ENCODE measurements at places on chromosomes 6 and 20.

- no peak for DNase-seq
Measured at GRCh38 chr6:144559865-144560593, 274.9 kb downstream of the UTRN start.

DNA sequence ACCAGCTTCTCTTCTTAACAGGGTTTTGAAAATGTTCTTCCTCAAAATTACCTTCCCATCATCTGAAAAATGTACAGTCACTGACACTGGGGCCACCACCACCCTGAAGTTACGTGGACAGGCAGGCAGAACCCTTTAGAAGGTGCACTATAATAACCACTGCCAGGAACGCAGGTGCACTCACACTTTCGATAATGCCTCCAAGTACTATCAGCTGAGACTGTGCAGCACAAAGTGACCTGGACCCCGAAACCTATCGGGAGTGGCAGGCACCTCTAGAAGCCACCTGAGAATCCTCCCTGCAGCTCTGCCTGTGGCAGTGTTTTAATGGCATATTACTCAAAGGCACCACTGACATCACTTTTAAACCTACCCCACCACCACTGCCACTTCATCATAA, 66.4 kb downstream of the TRERF1 start:
- DNase-seq: no peak

DNA sequence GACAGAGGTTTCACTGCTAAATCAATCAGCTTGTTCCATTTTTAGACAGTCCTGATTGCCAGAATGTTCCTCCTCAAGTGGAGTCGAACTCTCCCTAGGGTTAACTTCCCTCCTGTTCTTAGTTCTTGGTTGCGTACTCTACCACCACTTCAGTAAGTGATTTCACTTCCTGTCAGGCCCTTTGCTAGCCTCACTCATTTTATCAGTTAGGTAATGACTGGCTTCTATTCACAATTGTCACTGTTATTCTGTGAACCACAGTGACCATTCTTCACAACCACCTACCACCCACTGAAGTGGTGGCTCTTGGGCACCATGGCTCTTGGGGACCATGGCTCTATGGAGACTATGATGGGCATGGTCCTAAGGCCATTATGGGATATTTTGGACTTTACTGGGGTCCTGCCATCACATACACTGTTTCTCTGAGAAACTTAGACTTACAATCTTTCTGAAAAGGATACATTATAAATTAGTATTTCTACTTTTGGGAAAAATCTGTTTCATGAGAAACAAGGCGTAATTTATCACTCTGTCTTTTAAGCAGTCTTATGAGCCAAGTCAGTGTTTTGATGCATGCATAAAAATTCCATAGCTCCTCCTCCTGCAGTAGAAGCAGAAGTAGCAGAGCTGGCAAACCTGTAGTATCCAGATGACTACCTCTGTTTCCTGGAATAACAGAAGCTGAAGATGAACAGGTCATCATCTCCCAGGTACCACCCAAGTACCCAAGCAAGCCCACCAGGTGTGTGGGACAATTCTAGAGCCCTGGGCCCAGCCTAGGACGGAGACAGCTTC, 66.3 kb downstream of the ATXN1 start:
- no peak for DNase-seq

- DNase-seq: no peak
Measured at GRCh38 chr6:105458551-105458950, 55.7 kb upstream of the PREP start.

DNA sequence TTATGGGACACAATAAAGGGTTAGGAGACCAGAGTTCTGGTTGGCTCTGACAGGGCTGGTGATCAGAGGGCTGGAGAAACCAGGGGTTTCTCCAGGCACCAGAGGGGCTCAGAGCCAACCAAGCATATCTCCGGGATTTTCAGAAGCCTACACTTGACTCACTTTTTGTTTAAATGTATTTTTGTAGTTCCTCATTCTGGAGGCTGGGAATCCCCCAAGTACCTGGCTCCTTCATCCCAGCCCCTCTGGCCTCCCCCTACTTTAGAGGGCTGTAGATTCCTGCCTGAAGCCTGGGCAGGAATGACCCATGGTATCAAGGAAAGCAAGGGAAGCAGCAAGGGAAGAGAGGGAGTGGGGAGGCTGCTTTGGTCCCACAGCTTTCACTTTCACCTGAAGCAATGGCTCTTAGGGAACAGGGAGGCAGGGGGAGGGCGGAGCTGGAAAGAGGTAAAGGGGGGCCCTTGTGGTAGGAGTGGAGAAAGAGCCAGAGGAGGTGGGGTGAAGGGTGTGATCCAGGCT, 973 bp downstream of the CD40 start:
- DNase-seq: no peak

- peak; percentile 65 for DNase-seq
Measured at GRCh38 chr6:37566111-37566949, 66.6 kb upstream of the CCDC167 start.

- peak; percentile 73 for DNase-seq
Measured at GRCh38 chr6:43455531-43456428, at the start of gene DLK2. Gene DLK2 (minus strand): TSS chr6:43455548. CDS start chr6:43454825, 723 bp downstream.

DNA sequence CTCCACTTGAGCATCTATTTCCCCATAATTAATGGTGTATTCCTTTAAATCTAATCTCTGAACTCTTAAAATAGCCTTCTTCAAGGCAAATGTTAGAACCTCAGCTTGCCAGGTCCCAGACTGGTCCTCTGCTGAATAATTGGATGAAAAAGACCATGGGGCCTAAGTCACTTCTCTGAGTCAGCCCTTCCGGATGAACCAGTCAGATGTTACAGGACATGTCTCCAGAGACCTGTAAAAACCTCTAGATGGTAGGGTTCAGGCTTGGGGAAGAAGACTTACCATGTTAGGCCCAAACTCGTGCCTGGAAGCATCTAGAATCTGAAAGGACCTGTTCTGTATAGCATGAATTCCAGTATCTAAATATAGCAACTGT, 97.3 kb downstream of the CDKAL1 start:
- no peak for DNase-seq

GRCh38 chr20:59992526-59993084, 34.4 kb downstream of the CDH26 start:
- DNase-seq: no peak

- peak; percentile 6 for DNase-seq
Measured at GRCh38 chr6:100099189-100100074, 105.4 kb upstream of the MCHR2 start.

DNA sequence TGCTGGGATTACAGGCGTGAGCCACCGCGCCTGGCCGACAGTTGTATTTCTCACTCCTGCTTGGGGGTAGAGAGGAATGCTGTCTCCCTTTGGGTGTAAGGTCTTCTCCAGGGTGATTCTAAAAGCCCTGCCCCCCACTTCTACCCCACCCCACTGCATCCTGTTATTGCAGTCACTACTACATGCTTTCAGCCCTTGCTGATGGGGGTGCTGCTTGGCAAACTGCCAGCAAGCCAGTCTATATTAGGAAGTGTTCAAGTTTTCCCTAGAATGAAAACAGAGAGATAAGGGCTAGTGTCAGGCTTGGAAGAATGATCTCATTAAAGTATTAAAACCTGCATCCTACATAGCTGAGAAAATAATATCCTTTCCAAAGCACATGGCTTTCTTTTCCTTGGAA, 31.3 kb downstream of the TTI1 start:
- DNase-seq: no peak

GRCh38 chr6:145090801-145091585, 644.3 kb downstream of the EPM2A start:
- DNase-seq: no peak

- no peak for DNase-seq
Measured at GRCh38 chr6:36955136-36955535, 598 bp downstream of the PI16 start.

DNA sequence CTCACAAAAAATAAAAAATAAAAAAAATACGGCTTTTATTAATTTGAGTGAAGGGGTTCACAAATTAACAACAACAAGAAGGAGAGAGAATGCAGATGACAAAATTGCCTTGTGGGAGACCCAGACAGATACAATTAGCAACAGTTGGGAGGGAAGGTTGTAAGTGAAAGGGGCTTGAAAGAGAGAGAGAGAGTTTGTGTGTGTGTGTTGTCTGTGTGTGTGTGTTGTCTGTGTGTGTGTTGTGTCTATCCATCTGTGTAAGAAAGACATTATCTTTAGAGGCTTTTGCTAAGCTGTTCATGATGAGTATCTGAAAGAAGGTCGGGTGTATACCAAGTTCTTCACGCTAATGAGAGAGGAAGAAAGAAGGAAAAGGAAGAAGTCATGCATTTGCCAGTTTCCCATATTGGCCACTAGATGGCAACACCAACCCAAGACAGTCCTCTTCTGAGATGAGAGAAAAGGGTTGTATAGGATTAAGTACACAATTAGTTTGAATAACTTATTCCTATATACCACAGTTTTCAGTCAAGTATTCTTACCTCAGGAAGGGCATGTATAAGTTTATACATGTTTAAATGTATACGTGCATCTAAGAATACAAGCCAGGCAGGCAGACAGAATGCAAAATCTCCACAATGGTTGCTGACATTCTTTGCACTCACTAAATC, 63.7 kb upstream of the CD2AP start:
- DNase-seq: peak; percentile 52

- no peak for DNase-seq
Measured at GRCh38 chr20:32281711-32282110, 4.3 kb downstream of the KIF3B start.

DNA sequence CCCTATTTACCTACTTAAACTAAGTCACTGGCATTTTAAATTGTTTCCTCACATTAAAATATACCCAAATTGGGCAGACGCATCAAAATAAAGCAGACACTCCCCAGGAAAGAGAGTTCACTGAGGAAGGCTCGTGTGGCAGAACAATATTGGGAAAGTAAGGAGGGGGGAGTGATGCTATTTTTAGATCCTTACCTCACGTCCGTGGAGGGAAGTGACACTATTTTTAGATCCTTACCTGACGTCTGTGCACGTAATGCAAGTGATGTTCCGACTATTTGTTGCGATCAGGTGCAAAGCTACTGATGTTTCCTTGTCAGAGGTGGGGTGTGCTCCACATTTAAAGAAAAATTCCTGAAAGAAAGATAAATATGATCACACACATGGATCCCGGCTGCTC, 699.2 kb upstream of the AGPAT4 start:
- no peak for DNase-seq

DNA sequence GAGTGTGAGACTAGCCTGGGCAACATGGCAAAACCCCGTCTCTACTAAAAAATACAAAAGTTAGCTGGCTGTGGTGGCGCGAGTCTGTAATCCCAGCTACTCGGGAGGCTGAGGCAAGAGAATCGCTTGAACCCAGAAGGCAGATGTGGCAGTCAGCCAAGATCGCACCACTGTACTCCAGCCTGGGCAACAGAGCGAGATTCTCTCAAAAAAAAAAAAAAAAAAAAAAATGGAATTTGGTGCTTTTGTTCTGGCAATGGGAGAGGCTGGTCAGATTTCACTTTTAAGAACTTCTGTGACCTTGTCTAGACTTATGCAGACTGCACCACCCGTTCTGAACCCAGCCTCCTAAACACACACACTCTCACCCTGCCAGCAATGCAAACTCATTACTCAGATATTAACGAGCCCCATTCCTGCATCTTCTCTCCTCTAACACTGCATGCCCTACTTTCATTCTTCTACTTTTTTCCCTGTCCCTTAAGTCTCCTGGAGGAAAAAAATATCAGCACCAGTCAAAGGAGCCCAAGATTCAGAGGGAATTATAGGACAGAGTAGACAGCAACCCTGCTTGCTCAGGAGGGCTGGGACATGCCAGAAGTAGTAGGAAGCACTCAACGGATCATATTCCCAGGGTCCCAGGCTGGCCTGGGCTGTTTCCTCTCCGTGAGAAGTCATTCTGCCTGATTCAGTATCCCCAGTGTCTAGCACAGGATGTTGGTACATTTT, 4.4 kb downstream of the MOCS1 start:
- DNase-seq: no peak

- DNase-seq: no peak
Measured at GRCh38 chr6:34644716-34645115, 51.9 kb downstream of the ILRUN start.

- no peak for DNase-seq
Measured at GRCh38 chr6:2960935-2961334, 10.4 kb downstream of the SERPINB6 start.

- DNase-seq: no peak
Measured at GRCh38 chr20:35018590-35019371, 63.1 kb downstream of the MYH7B start.

- DNase-seq: peak; percentile 21
Measured at GRCh38 chr6:26249957-26250697, 114.9 kb upstream of the BTN3A2 start.

DNA sequence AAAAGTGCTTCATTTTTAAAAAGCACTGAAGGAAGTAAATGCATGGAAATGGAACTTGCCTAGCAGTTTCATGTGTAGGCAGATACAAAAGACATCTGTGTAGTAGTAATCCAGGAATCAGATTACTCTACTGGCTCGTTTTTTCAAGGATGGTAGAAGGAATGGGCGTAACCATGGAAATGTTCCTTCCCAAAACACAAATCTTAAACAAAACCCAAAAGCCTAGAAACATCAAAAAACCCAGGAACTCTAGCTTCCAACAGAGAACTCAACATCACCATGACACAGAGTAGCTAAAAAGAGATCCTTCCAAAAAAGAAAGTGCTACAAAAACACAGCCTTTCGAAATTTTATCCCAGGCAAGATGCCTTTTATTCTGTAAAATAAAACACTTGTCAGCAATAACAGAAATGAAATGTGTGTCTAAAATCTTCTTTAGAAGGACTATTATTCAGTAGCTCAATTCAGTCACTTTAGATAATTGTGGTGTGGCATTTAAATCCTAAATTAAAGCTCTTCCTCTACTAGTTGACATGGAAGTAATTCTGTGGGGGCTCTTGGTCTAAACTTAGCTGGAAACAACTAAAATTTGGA, 81.7 kb downstream of the FAM217A start:
- DNase-seq: no peak

- DNase-seq: peak; percentile 72
Measured at GRCh38 chr20:63628246-63628975, 1.5 kb upstream of the GMEB2 start.

- no peak for DNase-seq
Measured at GRCh38 chr6:39820553-39820952, 28.4 kb downstream of the DAAM2 start.

DNA sequence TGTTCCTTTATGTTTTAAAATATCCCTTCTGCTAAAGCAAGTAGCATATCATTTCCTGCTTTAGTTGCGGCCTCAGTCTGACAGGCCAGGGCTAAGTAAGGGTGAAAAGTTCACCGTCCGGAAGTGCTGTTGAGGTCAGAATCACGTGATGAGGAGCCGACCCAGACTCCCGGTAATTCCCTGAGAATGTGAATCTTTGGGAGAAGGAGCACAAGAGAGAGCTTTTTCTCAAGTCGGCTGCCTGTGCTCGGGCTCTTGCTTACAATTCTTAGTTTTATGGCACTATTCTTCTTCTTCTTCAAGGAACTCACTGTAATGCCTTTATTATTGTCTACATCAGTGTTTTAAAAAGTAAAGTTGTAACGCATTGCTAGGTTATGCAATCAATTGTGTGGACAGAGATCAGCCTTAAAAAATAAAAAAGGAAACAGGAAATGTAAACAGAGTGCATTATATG, 309.3 kb downstream of the PRL start:
- no peak for DNase-seq

DNA sequence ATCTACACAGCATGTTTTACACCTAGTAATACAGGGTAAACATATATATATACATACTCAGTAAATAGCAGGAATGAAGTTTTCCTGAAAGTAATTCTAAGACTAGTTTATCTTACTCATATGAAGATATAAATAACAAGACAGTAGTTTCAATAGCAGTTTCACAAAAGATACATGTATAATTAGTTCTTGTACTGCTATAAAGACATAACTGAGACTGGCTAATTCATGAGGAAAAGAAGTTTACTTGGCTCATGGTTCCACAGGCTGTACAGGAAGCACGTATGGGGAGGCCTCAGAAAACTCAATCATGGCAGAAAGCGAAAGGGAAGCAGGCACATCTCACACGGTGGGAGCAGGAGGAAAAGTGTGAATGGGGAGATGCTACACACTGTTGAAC, 16.9 kb downstream of the RARS2 start:
- DNase-seq: no peak

All from cerebellum (tissue), 4 donors.